ENCODE measurements at places on chromosomes 6 and 20.
A peak's percentile ranks its signal among the peaks of the same experiment; 100 is the strongest.

DNA sequence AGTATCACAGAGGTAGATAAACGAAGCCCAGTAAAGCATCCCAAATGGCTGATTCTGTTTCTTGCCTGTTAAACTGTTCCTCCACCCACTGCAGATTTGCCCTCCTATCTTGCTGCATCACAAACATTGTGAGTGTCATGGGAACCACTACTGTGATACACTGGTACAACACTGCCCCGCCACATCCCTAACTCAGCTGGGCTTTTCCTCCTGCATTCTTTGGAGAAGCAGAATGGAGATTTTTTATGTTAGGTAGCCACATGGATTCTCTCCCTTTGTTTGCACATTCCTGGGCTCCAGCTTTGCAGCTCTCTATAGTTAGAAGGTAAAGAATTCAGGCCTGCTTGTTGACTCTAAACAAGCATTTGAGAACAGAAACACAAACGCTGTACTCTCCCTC lies 234.1 kb downstream of the TMEM242 start:
- no peak for DNase-seq

- DNase-seq = no peak
Observed at GRCh38 chr6:31265926-31266325, 6.0 kb downstream of the HLA-C start.

DNA sequence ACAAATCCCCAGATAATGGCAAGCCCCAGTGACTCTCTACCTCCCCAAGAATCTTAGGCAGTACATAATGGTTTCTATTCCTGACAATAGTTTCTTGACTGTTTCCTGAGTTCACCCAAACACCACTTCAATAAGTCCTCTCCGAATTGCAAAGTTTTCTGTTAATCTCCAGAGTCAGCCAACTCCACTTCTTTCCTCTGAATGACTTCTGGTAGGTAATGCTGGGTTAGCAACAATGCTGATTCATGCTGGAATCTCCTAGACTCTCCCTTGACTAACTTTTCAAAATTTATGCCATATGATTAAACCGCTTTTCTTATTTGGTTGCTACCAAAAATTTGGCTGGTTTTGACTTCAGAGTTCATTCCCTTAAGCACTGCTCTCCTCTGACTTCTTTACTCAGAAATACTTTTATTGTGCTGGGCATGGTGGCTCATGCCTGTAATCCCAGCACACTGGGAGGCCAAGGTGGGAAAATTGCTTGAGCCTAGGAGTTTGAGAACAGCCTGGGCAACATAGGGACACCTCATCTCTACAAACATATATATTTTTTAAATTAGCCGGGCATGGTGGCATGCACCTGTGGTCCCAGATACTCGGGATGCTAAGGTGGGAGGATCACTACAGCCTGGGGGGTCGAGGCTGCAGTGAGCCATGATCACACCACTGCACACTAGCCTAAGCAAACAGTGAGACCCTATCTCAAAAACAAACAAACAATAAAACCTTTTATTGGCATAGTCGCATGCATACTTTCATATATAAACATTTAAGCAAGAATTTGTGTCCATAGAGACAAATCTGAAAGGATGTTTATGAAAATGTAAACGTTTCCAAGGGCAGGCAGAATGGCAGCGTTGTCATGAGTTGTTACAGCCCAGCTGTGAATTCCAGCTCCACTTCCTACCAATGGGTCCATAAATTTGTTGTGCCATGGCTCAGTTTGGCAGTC lies 249.3 kb upstream of the PLN start:
- DNase-seq = no peak

GRCh38 chr6:32668226-32668747 lies 1.8 kb upstream of the HLA-DQB1 start:
- DNase-seq = no peak

DNA sequence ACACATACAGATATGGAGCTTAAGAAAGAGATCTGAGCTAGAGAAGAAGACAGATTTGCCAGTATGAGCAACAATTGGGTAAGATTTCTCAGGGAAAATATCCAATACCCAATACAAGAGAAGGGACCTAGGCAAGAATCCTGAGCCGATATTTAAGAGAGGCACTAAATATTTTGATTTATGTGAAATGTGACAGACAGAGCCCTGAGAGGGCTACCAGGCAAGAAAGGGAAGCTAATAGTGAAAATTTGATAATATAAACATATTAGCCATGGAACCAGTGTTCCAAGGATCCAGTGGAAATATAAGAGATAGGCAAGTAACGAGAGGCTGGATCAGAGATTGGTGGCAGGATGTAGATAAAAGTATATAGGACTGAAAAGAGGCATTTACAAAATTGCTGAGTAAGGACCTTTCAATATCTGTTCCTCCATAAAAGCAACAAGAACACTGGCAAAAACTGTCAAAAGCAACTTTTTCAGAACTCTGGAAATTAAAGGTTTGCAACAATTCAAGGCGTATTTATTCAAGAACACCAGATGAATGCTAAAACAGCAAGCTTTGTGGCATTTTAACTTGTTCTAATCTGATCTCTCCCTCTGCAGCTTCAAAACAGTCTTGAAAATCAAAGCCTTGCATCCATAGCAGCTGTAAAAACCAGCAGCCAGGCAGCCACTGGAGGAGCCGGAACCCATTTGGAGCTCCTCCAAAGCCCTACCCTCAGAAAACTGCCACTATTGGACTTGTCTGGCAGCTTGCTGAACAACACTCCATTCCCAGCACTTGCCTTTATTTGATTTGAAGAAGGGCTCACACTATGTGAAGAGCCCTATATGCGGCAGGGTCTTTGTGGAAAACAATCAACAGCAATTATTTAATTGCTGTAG lies 58.8 kb downstream of the REV3L start:
- DNase-seq = no peak

- DNase-seq = no peak
Observed at GRCh38 chr6:80382811-80383210, 276.3 kb downstream of the BCKDHB start.

GRCh38 chr6:85468326-85468725 lies 18.4 kb downstream of the NT5E start:
- DNase-seq = no peak

DNA sequence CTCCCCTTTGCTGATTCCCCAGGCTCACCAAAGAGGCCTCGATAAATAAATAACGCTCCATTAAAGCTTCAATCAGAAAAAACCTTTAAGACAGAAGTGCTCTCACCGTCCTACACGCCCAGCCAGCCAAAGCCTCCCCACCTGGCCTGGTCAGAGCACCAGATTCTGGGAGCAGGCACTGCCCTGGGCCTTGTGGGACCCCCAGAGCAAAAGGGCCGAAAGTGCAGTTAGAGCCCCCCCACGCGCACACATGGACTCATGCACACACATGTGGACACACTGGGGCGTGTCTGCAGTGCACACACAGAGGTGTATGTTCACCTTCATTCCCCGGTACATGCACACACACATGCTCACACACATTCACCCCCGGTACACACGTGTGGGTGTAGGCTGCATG lies 1.9 kb upstream of the NECAB3 start:
- DNase-seq = no peak

DNA sequence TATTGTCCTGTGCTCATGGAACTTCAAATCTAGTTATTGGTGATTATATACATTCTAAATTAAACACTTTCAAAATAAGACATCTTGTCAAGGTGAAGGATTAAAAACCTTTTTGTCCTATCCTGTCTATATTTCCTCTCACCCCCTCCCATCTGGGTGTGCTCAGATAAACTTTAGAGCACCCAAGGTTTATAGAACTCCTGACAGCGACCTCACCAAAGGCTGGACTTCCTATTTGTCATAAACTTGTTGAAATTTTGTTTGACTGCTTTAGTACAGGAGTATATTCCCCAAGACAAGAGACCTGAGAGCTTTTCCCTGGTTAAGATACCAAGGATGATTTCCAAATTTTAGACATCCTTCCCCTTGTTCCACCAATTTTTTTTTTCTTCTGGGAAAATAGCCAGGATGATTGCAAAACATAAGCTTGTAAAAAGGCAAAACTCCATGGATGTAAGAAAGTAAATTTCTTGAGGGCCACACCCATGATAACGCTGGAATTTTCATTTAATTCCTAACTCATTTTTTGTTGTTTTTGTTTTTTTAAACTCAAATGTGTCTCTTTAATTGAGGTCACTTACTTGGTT lies 33.0 kb downstream of the CARMIL1 start:
- no peak for DNase-seq

DNA sequence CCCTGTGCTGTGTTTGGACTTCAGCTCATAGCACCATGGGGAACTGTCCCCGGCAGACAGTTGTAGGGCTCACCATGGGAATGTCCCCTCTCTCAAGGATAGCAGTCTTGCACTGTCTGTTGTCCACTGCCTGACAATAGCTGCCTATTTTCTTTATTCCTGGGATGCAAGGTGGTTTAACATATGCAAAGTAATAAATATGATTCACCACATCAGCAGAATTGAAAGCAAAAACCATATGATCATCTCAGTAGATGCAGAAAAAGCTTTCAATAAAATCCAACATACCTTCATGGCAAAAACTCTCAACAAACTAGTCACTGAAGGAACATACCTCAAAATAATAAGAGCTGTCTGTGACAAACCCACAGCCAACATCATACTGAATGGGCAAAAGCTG lies 13.5 kb upstream of the LRP11 start:
- no peak for DNase-seq

DNA sequence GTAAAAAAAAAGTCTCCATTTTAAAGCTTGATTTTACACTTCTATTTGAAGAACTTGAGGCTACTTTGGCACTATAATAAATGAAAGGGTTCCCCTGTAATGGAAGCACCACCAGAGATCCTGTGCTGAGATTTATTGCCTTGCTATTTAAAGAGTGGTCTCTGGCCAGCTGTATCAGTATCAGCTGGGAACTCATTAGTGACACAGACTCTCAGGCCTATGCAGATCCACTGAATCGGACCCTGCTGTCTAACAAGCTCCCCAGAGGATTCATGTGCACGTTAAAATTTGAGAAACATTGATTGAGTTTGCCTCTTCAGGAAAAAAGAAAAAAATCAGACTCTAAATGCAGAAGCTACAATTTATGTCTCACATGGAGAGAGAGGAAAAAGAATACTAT lies 299.9 kb upstream of the BMP2 start:
- no peak for DNase-seq

DNA sequence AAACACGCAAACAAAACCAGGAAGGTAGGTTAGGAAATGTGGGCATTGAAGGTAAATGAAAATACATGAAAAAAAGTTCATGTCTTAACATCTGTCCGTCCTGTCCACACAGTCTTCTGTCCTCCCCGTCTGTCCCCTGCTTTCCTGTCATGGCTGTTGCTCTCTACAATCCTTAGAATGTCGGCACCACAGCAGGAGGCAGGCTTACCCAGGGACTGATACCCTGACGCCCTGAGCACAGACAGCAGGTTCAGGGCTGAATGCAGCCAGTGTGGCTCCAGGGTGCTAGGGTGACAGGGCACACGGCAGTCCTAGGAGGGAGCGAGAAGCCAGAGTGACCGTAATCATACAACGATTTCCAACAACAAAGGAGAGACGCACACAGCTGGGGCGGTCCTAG lies 123.7 kb downstream of the IRF4 start:
- DNase-seq = no peak

DNA sequence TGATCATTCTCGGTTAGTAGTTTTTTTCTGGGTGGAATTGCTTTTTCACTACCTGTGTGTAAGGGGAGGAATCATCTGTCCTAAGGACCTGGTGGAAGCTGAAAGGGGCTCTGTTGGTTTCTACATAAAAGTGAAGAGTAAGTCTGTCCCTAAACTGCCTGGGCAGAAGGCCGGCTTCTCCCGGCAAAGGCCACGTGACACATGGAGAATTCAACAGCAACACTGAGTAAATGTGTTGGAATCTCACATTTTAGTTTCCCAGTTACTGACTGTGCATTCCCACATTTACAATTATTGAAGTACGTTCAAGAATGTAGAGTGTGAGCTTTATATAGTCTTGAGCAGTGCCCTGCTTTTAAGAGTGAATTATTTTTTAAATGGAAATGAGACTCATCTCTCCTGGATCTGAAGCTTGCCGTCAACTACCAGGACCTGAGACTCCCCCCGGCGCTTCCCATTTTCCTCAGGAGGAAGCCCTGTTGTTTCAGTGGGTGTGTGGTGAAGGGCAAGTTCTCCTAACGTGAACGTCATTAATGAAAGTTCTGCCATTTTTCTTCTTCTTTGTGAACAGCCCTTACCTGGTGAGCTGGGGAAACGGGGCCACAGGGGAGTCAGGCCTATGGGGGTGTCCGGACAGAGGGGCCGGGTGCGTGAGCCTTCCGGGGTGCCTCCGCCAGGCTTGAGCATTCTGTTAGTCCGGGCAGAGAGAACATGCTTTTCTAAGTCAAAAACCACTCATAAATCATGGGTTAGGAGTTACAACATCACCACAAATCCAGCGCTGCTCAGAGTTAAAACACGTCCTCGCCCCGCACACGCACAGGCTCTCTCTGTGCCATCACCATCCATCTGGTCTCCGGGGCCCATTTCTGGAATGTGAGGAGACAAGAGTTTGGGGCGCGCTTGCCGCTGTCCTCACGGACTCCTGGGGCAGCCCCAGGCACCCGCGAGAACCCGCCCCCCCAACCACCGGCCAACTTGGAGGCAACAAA lies 56.6 kb upstream of the SMOC2 start:
- DNase-seq = no peak

DNA sequence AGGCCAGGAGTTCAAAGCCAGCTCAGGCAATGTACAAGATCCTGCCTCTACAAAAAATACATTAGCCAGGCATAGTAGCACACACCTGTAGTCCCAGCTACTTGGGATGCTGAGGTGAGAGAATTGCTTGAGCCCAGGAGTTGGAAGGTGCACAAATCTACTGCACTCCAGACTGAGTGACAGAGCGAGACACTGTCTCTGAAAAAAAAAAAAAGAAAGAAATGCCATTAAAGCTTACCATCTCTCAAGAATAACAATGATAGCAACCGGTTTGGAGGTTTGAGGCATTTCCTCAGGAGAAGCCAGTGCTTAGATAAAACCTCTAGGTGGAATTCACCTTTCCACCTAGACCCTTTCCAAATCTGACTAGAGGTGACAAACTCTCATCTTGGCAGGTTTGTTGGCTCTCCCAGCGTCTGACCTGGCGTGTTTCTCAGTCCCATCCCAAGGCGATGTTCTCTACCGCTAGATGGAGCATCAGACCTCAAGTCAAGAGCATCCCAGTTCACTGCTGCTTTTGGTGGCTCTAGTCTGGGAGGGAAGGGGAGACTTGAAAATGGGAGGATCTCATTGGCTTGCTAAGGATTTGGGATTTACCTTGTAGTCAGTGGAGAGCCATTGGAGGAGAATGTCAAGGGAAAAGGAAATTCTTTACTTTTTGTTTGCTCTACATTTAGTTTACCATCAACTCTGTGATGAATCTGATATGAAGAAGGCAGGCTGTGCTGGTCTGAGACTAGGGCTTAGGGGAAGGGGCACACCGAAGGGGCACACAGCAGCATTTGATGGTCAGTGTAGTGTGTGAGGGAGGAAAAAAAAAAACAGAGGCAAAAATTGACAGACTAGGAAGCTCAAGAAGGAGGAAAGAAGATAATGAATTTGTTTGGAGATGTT lies 67.9 kb downstream of the NCOA7 start:
- DNase-seq = peak; percentile 26

GRCh38 chr6:34285448-34286164 lies 36.8 kb upstream of the SMIM29 start:
- no peak for DNase-seq

- no peak for DNase-seq
Observed at GRCh38 chr6:133301835-133302234, 60.7 kb downstream of the EYA4 start.

- no peak for DNase-seq
Observed at GRCh38 chr6:88047510-88048150, at the start of gene SPACA1. TSS of gene SPACA1 (plus strand) at chr6:88047841. CDS start at chr6:88047906, 65 bp downstream.

Measured in NCI-H524 treated with DMSO at 0.1 percent for 48 hours (cell line).